ENCODE measurements at places on chromosomes 1 and 21. TPM values are rescaled to one million over a fixed set of nuclear protein-coding genes. Genes with fewer than 3 reads are reported as not detected.

The NUCKS1 gene
- total RNA-seq, result 111 TPM

The IL20 gene
- total RNA-seq, result not detected

The PLEKHA6 gene
- total RNA-seq, result 7.6 TPM

The C4BPA gene
- 65.2 TPM for total RNA-seq

The WNT3A gene
- total RNA-seq, result 6.0 TPM
